Activated CD4-positive, CD25-positive, alpha-beta regulatory T cell treated with anti-CD3 and anti-CD28 coated beads, Interleukin-2, amount 50 U/mL, for 24 hours (primary cell): ENCODE measurements at places on chromosomes 11 and 22.

DNA sequence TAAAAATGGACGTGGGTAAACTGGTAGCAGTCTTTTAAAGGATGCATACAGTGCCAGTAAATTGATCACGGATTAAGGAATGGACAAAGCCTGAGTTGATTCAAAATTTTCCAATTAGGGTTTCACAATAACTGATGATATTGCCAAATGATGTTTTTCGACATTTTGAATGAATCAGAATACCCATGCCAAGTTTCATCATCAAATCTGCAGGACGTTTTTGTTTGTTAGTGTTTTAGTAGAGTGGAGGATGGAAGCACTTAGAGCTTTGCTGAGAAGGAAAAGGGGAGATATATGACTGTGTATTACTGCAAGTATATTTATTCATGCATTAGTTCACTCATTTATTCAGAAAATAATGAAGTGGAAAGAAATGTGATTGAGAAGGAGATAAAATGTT is 78.3 kb downstream of the SLC17A6 start:
- ATAC-seq, result no peak

DNA sequence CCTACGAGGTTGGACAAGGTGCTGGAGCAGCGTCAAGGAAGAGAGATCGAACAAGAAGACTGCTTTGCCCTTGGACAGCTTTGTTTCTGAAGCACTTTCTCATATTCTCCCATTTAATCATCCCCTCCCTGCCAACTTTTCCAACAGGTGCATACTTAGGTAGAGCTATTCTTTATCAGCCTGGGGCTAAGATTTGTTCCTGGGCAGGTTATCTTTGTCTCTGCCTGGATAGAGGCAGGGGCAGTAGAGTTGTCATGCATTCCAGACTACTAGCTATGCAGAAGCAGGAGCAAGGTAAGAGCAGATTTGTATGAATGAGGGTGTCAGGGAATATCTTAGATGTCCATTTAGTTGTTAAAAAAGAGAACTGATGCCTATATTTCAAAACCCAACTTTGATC is 82.3 kb downstream of the PTPRJ start:
- no peak for ATAC-seq

- ATAC-seq, result peak; percentile 51
Measured at GRCh38 chr22:47000888-47001287, 238.4 kb downstream of the TBC1D22A start.

DNA sequence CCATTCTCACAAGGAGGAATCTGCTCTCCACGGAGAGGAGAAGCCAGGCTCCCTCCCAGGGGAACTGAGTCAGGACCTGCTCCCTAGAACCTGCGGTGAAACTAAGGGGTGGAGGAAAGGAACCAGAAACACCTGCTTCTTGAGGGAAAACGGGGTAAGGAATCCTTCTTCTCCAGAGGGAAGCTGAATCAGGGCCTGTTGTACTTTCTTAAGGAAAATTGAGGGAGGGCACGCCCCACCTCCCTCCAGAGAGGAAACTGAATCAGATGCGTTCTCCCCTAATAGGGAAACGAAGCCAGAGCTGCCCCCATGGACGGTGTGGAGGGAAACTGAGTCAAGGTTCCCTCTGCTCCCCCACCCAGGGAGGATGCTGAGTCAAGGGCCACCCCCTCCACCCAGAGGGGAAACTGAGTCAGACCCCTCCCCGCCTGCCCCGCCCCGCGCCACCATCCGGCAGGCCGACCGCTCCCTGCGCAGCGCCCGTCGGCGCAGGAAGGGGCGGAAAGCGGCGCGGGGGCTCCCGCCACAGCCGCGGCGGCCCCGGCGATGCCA is 393 bp downstream of the RELA start:
- peak; percentile 21 for ATAC-seq

- no peak for ATAC-seq
Measured at GRCh38 chr11:14435717-14436512, 63.7 kb downstream of the COPB1 start.

DNA sequence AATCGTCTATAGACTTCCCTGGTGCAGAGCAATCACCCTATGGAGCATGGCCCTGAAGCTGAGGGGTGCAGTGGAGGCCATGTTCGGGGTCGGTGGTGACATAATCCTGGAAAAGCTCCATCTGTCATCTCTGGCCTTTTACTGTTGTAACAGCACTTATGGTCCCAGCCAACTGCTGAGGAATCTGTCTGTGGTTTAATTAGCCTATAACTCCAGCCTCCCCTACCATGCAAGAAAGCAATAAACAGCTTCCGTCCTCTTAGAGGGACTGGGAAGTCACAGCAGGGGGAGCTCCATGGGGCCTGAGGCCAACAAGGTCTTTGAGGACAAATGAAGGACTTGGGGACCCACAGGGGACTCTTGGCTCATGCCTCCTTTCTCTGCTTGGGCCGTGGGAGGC is 159.1 kb upstream of the NECTIN1 start:
- no peak for ATAC-seq

DNA sequence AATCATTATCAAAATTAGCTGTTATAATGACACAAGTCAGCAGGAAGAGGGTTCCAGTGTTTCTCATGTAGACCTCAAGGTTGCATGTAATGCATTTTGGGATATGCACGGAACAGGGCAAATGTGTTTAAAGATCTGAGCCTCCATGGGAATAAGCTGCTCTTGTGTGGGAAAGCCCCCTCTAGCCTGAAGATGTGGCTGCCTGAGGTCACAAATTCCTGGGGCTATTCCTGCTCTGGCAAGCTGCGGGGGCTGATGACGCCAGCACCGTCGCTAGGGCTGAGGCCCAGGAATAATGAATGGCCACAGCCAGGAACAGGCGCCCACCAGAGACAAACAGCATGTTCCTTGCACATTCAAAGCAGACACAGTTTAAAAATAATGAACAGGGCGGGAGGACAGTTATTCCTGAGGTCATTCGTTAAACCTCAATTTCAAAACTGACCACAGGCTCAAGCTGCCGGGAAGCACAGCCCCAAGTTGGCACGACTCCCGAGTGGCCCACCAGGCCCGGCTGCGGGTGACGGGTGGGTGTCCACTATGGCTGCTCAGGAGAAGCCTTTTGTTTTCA is 11.7 kb downstream of the OSBPL5 start:
- no peak for ATAC-seq

- no peak for ATAC-seq
Measured at GRCh38 chr11:119403021-119403420, 20.0 kb downstream of the THY1 start.

DNA sequence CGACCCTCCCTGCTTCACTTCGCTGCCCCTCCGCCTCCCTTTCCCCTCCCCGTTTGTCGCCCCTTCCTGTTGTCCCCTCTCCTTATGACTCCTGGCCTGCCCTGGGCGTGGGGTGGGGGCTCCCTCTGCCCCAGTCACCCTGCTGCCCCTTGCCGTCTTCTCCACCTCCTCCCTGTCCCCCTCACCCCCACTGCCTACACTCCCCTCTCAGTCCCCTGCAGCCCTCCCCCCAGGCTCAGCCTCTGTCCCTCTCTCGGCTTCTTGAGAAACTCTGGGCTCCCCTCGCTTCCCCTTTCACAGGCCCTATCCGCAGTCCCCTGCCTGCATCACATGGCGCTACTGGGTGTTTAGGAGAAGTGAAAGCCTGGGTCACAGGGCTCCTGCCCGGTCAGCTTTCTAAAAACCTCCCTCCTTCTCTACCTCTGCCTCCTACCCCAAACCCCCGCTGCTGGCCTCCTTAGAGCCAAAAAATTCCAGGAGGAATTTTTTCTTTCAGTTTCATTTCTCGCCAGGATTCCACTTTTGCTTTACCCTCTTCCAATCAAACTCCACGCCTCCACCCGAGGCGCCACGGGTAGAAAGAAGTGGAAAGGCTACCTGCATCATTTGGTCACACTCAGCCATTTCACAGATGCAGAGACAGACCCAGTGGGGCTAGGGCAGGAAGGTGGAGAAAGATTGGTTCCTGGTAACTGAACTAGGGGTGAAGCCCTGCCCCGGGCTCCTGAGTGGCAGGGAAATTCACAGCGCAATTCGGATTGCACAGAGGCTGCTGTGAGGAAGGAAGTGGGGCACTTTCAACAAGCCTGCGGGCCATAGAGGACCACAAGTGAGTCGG is at the start of gene SLC15A3:
TSS of gene SLC15A3 (minus strand) at position 273 of the 838 bp plus-strand sequence. CDS start 625 bp downstream, outside the sequence.
- peak; percentile 67 for ATAC-seq

- peak; percentile 91 for ATAC-seq
Measured at GRCh38 chr22:40203572-40203971, 25.8 kb downstream of the TNRC6B start.

GRCh38 chr11:95512177-95512576 is 277.4 kb downstream of the FAM76B start:
- no peak for ATAC-seq

DNA sequence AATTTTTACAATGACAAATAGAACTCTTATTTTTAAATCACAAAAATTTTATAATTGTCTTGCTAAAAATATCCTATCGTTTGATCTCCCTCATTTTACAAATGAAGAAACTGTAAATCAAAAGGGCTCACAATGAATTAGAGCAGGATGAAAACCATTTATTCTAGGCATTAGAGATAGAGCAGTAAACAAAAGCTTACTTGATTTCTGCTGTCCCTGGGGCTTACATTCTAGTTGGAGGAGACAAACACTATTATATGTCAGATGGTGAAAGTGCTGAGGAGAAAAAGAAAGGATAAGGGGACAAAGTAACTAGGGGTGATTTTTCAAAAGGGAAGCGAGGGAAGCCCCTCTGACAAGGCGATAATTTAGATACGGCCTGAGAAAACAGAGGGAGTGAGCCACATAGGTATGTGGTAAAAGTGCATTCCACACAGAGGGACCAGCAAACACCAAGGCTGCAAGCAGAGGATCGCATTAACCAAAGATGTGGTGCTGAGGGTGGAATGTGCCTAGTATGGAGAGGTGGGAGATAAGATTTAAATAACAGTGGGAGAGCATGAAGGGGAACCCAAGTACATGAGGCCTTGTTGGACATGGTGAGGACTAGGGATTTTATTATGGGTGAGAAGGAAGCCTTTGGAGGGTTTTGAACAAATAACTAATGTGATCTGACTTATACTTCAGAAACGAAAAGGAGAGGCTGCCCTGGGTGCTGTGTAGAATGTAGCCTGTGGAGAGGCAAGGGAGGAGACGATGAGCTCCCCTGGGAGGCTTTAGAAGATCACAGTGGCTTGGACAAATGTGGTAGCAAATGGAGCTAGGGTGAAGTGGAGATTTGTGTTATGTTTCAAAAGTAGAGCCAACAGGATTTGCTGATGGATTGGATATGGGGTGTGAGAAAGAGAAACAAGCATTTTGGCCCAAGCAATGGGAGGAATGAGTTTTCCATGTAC is 62.1 kb downstream of the PDHX start:
- ATAC-seq, result no peak

GRCh38 chr11:131980888-131981668 is 610.7 kb downstream of the NTM start:
- ATAC-seq, result no peak

GRCh38 chr22:38469306-38469781 is 1.4 kb downstream of the KDELR3 start:
- no peak for ATAC-seq

GRCh38 chr11:83159902-83160865 is 3.3 kb downstream of the PCF11 start:
- ATAC-seq, result no peak

GRCh38 chr11:36540998-36541397 is 26.8 kb upstream of the RAG1 start:
- ATAC-seq, result no peak

GRCh38 chr22:18130018-18130417 is 19.4 kb downstream of the TUBA8 start:
- no peak for ATAC-seq

GRCh38 chr11:61718046-61718531 is 34.3 kb upstream of the MYRF start:
- no peak for ATAC-seq

DNA sequence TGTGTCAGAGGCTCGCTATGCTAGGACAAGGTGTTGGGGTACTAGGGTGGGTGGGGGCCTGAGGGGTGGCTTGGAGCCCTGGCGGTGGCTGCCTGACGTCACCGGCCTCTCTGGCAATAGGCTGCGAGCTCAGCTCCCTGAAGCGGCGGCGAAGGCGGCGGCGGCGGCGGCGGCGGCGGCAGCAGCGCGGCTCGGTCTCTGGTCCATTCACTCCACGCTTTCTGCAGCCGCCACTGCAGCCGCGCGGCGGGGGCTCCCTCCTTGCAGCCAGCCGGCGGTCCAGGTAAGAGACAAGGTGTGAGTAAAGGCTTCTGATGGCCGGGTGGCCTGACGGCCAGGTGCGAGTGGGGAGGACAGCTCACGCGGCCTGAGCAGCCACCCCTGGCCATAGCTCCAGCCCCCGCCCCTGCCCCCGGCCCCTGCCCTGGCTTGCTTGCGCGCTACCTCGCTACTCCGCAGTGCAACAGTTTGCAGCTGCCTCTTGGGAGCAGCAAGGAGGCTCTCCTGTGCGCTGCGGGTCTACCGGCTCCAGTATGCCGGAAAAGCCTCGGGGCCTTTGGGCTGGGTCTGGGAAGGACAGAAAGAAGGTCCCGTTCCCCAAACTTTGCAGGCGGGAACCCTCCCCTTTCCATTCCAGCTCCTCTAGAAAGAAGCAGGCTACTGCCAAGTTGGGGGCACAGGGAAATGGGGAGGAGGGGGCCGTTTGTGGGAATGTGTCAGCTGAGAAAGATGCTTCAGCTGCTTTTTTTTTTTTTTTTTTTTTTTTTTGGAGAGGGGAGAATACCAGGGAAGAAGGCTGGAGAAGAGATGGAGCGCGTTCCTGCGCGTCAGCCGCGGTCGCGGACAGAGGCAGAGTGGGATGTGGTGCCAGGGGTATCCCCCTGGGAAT is at the start of gene C11orf87:
TSS of gene C11orf87 (plus strand) at position 210 of the 889 bp plus-strand sequence. CDS start 1,444 bp downstream, outside the sequence.
- ATAC-seq, result no peak

GRCh38 chr11:1647901-1648652 is 18.5 kb downstream of the KRTAP5-5 start:
- ATAC-seq, result no peak

DNA sequence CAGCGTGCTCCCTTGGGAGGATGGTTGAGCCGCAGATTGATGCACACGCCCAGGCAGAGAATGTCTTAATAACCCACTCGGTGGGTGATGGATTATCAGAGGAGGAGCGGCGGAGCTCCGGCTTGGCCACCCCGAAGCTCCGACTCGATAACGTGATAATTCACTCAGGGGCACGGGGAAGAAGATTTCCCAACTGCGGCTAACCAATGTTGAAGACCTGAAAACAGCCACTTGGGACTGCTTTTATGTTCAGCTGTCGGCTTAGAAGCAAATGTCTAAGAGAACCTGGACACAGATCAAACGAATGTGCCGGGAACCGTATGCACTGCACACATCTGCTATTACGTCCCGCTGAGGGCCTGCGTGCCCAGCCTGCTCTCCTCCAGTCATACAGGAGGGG is 206.8 kb upstream of the CADM1 start:
- no peak for ATAC-seq

- ATAC-seq, result no peak
Measured at GRCh38 chr22:35220221-35220620, 37.1 kb upstream of the HMGXB4 start.

GRCh38 chr11:130653838-130654636 is 205.6 kb downstream of the ADAMTS15 start:
- no peak for ATAC-seq

GRCh38 chr22:50547263-50547985 is 1.7 kb downstream of the KLHDC7B start:
- ATAC-seq, result no peak

- no peak for ATAC-seq
Measured at GRCh38 chr22:27715106-27715505, 86.5 kb downstream of the MN1 start.

DNA sequence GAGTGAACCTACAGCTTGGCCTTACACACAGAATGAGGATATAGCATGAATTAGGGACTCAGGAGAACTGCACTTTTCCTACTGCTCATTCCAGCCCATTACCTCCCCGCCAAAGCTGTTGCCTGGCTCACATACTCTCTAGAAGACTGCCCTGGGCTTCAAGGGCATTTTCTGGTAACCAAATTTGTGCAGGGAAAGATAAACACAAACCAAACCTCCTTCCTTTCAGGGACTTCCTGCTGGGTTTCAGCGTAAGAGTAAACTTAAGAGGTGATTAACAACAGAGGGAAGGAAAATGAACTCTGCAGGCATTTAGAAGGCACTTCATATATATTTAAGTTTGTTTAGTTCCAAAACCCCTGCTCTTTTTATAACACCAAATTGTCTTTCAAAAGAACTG is 194.9 kb downstream of the SWAP70 start:
- no peak for ATAC-seq
